NB4 (cell line): ENCODE measurements at places on chromosomes 11 and 22.

DNA sequence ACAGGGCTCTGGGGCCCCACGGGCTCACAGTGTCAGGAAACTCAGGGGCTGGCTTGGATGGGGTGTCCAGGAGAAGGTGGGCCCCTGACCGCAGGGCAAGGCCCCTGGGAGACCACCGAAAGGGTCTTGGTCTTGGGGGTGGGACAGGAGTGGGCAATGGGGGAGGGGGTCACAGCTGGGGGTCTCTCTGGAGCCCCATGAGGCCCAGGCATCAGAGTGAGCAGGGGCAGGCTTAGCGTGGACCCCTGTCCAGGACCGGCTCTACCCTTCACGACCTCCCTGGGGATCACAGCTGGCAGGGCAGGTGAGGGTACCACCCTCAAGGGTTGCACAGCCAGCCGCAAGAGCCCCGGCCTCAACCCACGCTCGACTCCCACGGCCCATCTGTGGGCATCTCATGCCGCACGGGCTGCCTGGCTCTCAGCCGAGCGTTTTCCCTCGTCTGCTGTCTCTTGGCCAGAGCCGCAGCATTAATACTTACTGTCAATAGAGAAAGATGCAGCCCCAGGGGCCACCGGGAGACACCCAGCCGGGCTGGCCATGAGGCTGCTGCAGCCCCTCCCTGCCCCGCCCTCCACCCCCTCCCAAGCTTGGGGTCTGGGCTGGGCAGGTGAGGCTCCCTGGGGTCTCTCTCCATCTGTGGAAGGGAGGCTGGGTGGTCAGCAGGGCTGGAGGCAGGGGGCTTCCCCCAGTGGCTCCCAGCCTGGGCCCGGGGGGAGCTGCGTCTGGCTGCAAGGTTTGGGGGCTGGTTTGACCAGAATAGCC is 662 bp downstream of the MUC5B start:
- DNase-seq: no peak

DNA sequence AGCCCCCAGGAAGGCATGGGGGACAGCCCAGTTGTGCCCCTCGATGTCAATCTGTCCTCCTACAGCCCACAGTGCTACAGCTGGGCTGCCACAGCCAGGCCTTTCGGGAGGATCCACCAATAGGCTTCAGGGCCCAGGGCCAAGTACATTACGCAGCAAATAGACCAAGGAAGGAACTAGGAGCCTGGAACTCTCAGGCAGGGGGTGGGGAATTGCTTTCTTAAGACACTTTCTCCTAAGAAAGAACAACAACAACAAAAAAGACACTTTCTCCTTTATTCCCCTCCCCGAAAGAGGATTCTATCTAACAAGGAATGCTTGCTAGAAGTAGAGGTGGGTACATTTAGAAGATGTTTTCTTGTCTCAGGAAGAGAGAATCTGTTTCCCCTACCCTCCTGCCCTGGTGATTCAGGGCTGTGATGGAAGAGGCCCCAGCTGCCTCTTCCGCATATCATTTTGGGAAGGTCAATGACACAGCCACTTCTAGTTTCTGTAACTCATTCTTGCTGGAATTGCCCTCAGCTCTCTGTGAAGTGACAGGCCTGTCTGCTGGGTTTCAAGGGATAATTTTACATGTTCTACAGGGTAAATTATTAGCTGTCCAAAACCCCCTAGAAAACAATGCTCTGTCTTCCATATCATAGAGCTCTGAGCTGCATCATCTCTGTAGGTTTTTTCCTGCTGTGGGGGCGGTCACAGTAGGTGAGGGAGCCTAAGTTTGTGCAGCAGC is 6.0 kb upstream of the MALAT1 start:
- peak; percentile 63 for DNase-seq

- peak; percentile 74 for DNase-seq
Measured at GRCh38 chr11:75337195-75337654, 14.2 kb downstream of the ARRB1 start.

GRCh38 chr11:118263695-118264568 is at the start of gene MPZL2:
TSS of gene MPZL2 (minus strand) at chr11:118264297. CDS start at chr11:118264153, 144 bp downstream.
- peak; percentile 8 for DNase-seq

GRCh38 chr11:65383778-65384177 is 1.3 kb upstream of the SLC25A45 start:
- peak; percentile 53 for DNase-seq

DNA sequence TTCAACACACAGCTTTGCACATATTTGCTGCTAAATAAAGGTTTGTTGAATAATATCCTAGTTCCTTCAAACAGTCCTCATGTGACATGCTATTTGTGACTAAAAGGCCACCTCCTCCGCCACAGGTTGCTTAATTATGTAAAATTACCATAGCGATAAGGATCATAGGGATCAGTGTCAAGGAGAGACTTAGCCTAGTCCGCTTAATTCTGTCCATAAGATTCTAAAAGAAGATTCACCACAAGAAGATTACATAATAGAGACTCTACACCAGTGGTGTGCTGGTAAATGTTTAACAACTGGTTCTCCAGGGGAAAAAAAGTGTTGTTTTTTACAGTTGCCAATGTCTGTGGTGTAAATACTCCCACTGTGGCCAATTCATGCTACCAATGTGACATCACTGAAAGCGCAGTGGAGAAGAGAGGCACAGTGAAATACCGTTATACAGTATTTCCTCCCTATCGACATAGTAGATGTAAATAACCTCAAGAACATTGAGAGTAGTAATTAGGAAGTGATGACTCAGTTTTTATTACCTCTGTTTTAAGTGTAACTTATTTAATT is 4.2 kb upstream of the CHRDL2 start:
- peak; percentile 74 for DNase-seq

DNA sequence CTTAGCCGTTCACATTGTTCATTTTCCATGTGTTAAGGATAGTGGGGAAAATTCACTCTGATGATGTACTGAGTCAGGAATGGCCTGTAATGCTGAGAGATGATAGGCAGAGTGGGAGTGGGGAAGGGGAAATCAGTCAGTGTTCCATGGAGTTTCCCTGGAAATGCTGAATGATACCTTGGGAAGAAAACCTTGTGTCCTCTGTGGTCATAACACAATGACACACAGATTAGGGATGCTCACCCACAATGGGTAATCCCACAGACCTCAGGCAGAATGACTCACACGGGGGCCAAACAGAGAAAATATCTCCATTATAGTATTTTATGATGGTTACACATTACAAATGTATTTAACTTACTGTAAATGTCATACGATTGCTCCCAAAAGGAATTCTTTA is 118.0 kb downstream of the SNX19 start:
- DNase-seq: no peak

DNA sequence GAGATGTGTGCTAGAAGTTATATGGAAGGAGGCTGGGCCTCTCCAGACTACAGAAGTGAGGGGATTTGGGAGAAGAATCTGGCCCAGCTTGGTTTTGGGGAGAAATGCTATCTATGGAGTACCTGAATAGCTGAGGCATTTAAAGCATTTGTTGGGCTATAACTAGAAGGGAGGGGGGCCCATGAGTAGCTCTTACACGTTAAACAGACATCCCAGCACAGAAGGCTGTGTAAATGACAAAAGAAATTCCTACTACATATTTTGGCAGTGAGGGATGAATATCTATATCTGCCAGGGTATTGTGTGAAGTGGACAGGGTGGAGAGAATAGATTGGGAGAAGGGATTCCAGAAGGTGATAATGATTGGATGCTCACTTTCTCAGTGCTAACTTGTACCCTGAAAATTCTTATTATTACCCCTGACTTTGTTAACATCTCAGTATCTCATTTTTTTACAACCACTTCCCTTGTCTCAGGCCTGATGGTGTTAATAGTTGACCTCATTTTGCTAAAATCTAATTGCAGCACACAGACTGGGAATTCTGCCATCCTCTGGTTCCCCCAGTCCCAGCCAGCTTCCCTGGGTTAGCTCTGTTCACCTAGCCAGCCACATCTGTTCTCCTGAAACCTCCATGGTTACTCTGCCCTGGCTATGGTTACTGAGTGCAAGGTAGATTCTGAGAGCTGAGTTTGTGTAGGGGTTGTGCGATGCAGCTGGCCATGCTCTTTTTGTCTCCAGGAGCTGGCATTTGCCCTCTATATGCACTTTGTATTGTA is 28.8 kb upstream of the RRM1 start:
- DNase-seq: no peak

- no peak for DNase-seq
Measured at GRCh38 chr11:96642583-96642982, 252.8 kb downstream of the JRKL start.

DNA sequence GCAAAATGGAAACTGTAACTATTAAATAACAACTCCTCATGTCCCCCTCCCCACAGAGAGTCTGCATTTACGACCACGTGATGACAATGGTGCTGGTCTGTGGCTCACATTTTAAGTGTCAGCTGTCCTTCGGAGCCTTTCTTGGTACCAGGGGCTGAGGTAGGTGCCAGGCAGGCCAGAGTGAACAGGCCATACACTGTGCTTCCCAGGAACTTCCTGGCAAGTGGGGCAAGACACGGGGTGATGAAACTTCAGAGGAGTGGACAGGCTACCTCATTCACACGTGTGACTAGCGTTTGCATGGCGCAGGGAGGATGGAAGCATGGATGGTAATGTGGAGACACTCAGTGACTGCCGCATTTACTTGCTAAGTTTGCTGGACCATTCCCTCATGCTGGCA is 10.4 kb upstream of the YPEL1 start:
- DNase-seq: no peak

DNA sequence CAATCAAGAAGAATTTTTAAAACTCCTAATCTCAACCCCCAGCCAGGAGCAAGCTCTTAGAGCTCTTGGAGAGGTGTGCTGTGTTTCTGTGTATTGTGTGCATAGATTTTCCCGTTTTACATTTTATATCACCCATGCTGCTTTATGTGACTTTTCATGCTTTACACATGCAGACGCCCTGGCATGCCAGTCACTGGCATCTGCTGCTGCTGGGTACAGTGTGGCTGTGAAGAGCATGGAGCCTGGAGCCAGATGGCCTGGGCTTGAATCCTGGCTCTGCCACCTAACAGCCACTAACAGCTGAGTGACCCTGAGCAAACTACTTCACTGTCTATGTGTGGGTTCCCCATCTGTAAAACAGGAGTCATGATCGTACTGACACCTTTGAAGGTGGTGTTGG is 23.1 kb downstream of the POLR3H start:
- no peak for DNase-seq

GRCh38 chr11:84250834-84251613 is 964.9 kb upstream of the CCDC90B start:
- DNase-seq: no peak

DNA sequence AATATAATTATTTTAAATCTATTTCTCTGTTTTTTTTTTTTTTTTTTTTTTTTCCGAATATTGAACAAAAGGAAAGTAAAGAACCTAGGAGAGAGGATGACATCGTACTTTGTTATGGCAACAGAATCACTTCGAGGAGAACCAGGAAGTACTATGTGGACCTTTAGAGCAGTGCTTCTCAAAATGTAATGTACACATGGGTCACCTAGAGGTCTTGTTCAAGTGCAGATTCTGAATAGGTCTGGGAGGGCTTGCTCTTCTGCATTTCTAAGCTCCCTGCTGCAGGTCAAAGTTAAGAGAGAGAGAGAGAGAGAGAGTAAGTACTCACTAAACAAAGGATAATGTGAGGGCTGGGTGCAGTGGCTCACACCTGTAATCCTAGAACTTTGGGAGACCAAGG is 419.5 kb upstream of the TENM4 start:
- DNase-seq: no peak

DNA sequence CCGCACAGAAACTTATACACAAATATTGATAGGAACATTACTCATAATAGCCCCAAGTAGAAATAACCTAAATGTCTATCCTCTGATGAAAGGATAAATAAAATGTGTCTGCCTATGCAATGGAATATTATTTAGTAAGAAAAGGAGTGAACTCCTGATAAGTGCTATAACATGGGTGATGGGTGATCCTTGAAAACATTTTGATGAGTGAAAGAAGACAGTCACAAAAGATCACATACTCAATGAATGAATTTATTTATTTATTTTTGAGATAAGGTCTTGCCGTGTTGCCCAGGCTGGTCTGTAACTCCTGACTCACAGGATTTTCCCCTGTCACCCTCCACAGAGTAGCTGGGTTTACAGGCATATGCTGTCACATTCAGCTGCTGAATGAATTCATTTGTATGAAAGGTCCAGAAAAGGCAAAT is 17.3 kb downstream of the RNF121 start:
- DNase-seq: no peak

- DNase-seq: peak; percentile 90
Measured at GRCh38 chr11:44814881-44815592, 88.3 kb downstream of the TSPAN18 start.

DNA sequence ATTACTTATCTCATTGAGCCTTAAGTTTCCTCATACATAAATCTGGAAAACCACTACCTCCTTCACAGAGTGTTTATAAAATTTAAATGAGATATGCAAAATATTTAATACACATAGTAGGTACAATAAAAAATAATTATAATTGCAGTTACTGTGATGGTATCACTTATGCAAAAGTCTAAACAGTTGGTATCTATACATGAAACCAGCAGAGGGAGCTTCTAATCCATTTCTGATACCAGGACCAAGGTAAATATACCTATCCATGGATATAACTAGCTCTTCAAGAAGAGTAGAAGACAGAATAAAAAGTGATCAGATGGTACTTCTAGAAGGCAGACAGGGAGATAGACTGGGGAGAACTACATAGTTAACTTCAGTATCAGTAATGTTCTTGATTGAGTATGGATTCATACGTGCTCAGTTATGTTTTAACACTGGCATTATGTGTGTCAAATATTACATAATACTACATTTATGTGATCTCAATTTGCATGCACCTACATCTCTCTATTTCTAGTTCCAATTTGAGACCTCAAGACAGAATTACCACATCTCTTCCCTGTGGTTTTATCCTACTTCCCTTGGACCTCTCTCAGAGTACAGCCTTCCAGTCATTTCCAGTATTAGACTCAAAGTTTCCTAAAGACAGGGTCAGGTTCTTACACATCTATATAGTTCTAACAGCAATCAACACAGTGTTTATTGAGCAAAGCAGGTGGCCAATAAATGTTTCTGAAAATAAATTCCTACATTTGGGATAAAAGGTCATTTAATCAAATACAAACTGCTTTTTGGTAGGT is 13.7 kb upstream of the TSG101 start:
- peak; percentile 43 for DNase-seq

DNA sequence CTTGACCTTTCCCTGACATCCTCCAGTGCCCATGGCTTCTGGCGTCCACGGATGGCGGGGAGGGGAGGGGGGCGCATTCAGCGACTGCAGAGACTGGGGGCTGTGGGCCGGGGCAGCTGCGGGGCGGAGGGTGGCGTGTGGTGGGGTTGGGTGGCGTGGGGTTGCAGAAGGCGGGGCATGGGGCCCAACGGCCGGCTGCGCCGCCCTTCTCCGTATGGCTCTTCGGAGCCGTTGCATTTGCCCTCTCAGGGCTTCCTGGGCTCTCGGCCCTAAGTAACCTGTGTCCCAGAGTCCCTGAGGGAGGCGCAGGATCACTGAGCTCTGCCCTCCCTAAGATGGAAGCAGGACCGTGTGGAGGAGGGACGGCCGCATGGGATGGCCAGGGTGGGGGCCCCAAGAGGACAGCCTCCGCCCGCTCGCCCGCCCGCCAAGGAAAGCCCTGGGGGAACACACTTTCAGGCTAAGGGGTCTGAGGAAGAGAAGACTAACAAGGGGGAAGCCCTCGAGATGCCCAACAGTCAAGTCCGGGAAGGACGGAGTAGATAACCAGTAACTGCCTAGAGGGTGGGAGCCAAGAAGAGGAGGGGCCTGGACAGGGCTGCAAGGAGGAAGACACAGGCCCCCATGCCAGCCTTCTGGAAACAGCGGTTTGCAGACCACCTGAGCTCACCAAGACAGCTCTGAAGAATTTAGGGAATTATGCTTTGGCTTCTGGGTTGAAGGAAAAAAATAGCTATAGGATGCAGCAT is 9.2 kb upstream of the AIFM3 start:
- no peak for DNase-seq
